ENCODE measurements at places on chromosomes 1 and 21.

DNA sequence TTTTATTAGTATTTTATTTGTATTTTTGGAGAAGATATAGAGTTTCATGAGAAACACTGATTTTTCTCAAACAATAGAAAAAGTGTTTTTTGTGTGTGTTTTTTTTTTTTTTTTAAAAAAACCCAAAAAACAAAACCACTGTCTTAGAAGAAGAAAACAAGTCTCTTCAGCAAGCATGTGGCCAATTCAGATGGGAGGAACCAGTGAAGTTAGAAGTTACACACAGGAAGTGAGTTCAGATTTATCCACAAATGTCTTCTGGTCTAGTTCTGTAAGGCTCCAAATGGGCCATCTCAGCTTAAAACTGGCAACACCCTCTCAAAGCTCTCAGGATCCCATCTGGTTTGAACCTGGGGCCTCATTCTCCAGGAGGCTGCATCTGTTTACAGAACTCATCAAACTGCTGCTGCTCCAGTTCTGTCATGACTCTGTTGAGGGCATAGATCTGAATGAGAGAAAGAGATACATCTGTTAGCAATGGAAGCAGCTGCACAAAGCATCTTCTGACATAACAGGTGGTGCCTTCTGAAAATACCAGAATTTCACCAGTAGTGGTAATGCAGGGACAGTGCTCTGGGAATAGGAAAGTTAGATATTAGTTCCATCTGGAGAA is 9.8 kb upstream of the ERMAP start:
- DNase-seq: no peak

- DNase-seq: no peak
These were observed 43.5 kb upstream of the IL12RB2 start for GRCh38 chr1:67264152-67264551.

DNA sequence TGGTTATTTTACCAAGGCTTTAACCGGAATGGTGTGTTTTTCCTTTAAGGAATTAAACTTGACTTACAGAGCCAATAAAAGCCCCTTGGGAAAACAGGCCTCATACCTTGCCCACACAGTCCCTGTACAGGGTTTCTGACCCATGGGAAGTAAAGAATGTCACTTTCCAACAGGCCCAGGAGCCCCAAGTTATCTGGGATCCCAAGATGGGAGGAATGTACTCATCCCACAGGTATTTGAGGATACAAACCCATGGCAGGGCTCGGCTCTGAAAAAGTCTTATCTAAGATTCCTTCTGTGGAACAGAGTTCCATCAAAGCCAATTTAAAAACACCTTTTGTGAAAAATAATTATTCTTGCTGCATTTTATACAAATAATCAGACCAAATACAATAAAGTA is 15.3 kb upstream of the COX20 start:
- no peak for DNase-seq

GRCh38 chr1:33468531-33468930 is 3.9 kb upstream of the ZSCAN20 start:
- no peak for DNase-seq

DNA sequence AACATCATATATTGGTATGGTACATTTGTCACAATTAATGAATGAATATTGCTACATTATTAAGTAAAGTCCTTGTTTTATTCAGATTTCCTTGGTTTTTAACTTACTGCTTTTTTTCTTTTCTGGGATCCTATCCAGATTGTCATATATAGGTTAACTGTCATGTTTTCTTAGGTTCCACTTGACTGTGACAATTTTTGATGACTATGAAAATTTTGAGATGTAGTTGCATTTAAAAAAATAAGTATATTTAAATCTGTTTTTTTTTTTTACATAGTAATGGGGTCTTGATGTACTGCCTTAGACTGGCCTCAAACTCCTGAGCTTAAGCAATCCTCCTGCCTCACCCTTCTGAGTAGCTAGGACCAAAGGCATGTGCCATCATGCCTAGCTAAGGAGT is 76.8 kb downstream of the ATP6V1G3 start:
- no peak for DNase-seq

- no peak for DNase-seq
These were observed 12.6 kb downstream of the GBP5 start for GRCh38 chr1:89260042-89260441.

- DNase-seq: peak; percentile 7
These were observed 14.9 kb upstream of the CD247 start for GRCh38 chr1:167532964-167533824.

DNA sequence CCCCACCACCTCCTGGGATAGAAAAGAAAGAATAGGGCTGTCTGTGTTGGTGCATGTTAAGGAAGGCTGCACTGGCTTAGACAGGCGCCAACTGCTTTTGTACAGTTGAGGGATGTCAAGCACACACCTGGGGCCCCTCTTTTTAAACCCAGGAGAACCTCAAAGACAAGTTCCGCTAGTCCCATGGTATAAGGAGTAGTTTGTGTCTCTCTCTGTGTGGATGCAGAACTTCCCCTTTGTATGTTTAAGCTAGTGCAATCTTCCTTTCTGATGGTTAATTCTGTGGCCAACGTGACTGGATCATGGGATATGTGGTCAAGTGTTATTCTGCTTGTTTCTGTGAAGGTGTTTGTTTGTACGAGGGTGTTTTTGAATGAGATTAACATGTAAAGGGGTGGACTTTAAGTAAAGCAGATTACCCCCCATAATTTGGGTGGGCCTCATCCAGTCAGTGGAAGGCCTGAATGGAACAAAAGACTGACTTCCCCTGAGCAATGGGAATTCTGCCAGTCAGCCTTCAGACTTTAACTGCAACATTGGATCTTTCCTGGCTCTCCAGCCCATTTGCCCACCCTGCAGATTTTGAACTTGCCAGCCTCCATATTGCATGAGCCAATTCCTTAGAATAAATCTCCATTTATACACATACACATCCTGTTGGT is 9.5 kb upstream of the DUSP10 start:
- DNase-seq: no peak

GRCh38 chr1:93804412-93804811 is 74.6 kb downstream of the DNTTIP2 start:
- no peak for DNase-seq

DNA sequence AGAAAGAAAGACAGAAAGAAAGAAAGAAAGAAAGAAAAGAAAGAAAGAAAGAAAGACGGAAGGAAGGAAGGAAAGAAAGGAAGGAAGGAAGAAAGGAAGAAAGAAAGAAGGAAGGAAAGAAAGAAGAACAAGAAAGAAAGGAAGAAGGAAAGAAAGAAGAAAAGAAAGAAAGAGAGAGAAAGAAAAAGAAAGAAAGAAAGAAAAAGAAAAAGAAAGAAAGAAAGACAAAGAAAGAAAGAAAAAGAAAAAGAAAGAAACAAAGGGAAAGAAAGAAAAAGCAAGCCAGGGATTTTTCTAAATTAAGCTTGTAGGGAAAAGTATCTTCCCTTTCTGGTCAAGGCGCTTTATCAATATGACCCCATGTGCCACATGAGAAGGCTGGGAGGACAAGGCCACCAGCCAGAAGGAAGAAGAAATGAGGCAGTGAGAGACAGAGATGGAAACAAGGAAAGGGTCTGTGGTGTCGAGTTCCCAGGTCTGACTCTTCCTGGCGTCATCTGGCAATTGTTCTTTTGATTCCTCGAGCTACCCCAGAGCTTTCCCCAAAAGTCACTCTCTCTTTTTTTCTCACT is 88.4 kb upstream of the LPGAT1 start:
- no peak for DNase-seq
